ENCODE measurements at places on chromosomes 7 and 10.

DNA sequence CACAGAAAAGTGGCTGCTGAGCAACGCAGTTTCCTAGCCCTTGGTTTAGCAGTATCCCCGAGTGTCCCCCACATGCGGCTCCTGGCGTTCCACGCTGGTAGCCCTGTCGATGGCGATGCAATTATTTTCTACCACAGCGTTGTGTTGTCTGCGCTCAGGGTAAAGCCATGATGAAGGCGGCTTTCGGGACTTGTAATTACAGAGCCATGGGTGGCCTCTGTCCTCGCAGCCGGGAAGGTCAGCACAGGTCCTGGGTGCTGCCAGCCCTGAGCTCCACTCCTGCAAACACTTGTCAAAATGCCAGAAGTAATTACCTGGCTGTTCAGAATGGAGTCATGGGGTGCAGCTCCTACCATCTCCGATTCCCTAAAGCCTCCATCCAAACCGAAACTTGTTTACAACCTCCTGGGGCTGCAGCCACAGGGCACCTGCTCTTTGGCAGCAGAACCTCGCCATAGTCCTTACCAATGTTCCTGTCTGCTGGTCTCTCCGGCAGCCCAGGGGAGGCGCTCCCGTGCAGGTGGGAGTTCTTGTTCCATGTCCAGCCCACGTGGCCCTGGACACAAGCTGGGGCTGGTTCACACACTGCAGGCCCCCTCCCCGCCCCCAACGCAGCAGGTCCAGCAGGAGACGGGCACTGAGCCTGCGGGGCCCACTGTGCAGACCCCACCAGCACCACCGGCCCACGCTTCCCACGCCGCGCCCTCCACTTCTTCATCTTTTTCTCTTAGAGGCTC lies 512.6 kb downstream of the PTPRN2 start:
- DNase-seq: no peak

DNA sequence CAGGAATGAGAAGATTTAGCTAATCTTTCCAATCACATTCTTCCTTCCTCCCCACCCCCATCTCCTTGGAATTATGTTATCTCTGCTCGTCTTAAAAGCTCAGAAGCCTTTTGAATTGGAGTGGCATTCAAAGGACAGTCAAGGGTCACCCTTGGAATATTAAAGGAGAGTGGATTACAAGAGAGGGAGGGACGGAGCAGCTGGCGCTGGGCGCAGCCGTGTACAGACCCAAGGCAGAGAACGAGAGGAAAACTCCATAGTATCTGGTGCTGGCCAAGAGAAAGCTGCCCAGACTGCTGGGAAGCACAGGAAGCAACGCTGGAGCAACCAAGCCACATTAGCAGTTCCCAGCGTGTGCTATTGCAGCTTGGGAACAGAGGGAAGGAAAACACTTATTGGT lies 95.7 kb downstream of the POU6F2 start:
- DNase-seq: no peak

DNA sequence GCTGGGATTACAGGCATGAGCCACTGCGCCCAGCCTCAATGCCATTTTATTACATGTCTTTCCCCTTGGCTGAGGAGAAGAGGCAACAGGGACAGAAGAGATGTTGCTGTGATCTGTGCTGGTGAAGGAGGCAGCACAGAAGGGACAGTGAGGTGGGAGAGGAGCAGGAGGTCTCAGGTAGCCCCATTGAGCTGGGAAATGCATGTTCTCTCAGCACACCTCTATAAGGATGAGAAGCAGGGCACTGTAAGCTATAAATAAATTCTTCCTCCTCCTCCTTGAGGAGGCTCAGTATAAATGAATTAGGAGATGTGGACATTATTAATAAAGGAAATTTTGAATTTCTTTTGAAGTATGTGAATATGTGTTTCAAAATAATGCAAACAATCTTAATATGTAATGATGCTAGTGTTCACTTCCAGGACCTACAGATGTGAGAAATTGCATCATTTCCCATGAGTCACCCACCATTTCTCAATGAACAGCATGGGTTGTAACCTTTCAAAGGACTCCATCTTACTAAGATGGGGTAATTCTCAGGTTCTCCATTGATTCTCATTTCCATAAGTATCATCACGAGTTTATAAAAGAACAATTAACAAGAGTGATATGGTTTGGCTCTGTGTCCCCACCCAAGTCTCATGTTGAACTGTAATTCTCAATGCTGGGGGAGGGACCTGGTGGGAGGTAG lies 88.9 kb upstream of the ODAD2 start:
- peak; percentile 37 for DNase-seq

DNA sequence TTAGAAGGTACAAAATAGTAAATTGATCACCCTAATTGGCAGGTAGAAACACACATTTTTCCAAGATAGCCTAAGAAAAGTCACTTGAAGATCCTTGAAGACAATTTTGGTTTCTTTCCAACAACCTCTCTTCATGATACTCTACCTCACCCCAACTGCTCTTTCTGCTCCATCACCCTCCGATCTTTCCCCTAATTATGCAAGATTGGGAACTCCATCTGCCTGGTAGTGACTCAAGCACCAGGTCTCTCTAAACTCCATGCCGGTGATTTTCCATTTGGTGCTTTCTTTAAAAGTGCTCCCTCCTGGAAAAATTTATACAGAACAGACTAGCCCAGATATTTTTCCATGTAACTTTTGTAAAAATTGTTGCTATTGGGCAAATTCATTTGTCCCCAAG lies 1.1 kb upstream of the AKR1B1 start:
- no peak for DNase-seq

DNA sequence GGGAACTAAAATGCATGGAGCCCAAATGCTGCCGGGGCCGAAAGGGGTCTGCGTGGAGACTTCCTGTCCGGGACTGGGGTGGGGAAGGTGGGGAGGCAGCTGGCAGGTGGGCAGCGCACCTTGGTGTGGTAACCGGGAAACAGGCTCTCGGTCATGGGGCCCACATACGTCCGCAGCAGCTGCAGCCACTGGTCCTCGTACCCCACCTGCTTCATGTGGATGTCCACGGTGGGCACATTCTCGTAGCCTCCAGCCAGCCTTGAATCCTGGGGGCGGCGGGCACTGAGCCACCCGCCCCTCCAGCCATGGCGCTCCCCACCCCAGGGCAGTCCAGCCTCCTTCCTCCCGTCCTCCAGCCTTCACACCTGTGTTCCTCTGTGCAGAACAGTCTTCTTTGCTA lies 6.6 kb upstream of the MOGAT3 start:
- DNase-seq: no peak

- no peak for DNase-seq
Measured at GRCh38 chr10:105759669-105760068, 1118.6 kb downstream of the SORCS3 start.

GRCh38 chr7:102253973-102254370 lies 32.7 kb upstream of the SH2B2 start:
- DNase-seq: no peak

DNA sequence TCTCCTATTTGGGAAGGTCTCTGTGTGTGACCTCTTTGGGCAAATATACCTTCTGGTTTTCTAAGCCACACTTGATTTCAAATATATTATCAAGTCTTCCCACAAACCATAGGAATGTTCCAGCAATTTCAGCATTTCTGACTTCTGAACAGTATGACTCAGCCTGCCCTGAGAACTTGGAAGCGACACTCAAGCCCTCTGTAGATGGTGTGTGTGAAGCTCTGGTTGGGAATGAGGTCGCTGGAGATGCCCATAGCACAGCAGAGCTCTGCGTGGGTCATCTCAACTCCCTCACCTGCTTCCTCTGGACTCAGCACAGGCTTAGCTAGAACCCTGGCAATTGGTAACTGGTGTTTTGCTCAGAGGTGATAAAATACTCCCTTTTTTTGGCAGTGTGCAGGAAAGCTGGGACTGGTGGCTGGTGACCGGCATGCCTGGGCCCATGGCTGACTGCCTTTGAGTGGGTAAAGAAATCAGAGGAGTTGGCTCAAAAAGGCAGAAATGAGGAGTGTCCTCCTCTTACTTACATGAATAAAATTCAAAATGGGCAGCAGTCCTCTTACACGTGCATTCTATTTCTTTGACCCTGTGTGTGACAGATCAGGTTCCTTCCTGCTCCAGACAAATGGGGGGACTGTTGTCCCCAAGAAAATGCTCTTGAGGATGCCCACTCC lies 87.5 kb upstream of the NRP1 start:
- peak; percentile 92 for DNase-seq

DNA sequence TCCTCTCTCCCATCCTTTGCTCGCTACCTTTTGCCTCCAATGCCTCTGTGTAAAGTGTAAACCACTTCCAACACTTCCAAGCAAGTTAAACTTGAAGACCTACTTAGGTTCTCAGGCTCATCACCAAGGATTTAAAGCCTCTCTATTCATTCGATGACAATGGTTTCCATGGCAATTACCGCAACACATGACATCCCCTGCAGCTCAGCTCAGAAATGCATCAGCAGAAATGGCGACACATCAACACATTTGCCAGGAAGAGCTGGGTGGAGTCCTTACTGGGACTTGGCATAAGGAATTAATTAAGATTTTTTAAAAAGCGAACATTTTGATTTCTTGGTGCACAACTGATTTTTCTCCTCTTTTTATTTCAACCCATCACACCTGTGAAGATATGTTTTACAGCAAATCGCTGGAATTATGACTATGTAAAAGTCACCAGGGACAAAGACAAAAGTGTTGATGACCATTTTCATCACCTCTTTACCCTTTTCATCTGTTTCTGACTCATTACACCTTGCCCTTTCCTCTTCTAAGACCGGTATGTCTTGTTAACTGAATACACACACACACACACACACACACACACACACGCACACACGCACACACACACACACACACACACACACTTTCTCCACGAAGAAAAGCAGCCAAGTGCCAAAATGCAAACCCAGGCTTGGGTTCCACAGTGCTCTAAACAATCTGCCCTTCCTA lies 453.4 kb upstream of the CELF2 start:
- peak; percentile 57 for DNase-seq

DNA sequence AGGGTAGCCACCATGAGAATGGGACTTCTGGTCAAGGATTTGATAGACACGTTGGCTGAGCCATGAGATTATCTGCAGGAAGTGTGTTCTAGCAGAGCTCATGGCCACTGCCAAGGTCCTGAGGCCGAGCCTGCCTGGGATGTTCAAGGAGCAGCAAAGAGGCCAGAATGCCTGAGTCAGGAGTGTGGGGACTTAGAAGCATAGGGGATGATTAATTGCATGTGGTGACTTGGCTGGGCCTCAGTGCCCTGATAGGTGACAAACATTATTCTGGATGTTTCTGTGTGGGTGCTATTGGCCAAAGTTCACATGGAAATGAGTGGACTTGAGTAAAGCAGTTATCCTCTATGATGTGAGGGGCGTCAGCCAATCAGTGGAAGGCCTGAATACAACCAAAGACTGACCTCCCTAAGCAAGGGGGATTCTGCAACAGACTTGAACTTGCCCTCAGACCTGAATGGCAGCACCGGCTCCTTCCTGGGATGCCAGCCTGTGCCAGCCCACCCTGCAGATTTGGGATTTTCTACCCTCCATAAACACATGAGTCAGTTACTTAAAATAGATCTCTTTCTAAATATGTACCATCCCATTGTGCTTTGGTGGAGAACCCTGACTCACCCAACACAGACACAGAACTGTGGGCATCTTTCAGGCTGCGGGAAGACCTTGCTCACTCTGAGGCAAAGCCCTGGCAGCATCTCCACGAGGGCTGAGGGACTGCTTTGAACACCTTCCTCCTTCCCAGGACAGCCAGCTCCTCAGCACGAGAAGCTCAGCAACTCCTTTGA lies 363.9 kb upstream of the MGMT start:
- peak; percentile 28 for DNase-seq

DNA sequence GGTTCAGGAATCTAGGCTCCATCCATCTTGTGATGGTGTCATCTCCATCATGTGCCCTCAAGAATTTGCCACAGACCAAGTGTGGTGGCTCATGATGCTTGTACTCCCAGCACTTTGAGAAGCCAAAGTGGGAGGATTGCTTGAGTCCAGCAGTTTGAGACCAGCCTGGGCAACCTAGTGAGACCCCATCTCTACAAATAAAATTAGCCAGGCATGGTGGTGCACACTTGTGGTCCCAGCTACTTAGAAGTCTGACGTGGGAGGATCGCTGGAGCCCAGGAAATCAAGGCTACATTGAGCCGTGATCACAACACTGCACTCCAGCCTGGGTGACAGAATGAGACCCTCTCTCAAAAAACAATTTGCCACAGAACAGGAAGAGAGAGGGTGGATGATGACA lies 53.0 kb upstream of the SEPHS1 start:
- no peak for DNase-seq

DNA sequence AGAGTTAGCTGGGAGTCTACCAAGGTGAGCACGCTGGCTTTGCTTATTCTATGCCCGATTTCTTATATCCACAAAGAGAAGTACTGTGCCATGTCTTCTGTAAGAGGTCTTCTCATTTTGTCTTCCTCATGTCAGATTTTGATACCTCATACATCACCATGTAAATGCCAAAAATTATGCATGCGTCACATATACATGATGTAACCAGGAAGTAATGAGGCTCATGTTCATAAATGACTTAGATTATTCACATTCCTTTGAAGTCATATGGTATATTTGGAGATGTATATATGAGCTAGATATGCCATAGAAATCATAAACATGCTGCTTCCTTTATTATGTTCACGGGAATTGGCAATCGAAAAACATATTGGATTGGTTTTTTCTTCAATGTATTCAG lies 97.7 kb upstream of the CELF2 start:
- DNase-seq: no peak

DNA sequence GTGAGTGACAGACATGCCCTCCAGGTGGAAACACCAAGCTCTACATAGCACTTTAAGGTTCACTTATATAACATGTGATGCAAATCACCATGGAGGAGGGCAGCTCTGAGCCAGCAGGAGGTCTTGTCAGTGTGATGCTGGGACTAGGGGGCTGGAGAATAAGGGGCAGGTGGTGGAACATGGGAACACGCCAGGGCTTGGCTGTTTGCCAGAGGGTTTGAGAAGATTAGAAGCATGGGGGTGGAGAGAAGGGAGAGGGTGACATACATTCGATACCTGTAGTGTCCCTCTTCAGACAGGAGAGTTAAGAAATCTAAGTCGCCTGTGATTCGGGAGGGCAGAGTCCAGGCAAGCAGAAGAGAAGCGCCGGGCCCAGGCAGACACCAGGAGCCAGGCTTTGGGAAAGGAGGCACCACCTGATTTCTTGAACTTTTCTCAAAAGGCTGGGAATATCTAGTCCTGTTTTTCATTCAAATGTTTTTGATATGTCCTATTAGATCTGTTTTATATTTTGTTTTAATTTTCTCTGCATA lies 16.9 kb upstream of the LAMB4 start:
- DNase-seq: no peak

GRCh38 chr7:79893991-79894390 lies 240.6 kb upstream of the GNAI1 start:
- DNase-seq: no peak

GRCh38 chr7:99002827-99003212 lies 124.5 kb downstream of the TRRAP start:
- no peak for DNase-seq

DNA sequence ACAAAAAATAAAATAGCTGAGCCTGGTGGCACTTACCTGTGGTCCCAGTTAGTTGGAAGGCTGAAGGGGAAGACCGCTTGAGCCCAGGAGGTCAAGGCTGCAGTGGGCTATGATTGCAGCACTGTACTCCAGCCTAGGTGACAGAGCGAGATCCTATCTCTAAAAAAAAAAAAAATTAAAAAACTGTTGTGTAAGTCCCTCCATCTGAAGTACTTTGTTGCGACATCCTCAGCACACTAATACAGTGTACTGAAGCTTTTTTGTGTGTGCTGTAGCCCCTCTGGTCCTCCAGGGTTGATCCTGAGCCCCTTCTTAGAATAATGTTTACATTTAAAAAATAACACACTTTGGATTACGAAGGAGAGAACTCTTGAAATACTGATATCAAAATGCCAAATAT lies 71.3 kb downstream of the PFKFB3 start:
- no peak for DNase-seq

All from AG08395 (cell line).